ENCODE measurements at places on chromosomes 2 and 18.

DNA sequence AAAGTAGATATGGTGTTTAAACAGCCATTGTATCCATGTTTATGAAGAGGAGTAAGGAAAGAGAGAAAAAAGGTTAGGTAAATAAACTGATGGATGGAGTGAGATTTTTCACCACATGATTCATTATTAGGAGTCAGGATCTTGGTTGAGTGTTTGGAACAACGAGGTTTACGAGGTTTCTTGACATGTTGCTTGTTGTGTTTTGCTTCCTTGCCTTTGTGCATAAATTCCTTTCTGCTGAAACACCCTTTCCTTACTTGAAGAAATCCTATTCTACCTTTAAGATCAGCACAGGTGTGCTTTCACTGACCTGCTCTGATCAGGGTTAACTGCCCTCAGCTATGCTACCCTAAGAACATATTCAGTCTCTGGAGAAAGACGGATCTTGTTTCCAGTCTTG is 66.6 kb downstream of the EFEMP1 start:
- no peak for DNase-seq

DNA sequence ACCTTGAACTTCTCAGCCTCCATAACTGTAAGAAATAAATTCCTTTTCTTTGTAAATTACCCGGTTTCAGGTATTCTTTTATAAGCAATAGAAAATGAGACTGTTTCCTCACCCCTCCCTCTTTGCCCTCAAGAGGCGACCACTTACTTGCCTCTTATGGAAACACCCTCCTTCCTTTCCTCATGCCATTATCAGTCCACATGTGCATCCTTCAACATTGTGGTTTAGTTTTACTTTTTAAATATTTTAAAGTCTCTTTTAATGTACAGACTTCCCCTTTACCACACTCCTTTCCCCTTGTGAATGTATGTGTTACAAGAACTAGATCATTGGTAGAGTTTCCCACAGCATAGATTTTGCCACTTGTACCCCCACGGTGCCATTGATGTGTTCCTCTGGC is 202.4 kb upstream of the SIX2 start:
- no peak for DNase-seq

DNA sequence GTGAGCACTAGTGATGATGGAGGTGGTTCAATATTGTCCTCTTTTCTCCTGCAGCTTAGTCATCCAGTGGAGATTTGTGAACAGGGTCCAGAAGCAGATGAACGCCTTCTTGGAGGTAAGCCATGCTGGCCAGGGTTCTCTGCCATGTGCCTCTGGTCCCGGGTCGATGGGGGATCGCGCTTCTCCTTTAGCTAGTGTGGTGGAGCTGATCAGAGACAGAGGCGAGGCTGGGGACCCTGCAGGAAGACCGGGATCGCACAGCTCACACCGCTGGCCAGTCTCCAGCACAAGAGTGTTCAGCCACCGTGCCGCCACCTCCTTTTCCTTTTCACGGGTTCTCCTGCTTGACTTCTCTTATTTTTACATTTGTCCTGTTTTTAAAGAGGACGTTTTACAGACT is 243.4 kb downstream of the ALPK2 start:
- no peak for DNase-seq

DNA sequence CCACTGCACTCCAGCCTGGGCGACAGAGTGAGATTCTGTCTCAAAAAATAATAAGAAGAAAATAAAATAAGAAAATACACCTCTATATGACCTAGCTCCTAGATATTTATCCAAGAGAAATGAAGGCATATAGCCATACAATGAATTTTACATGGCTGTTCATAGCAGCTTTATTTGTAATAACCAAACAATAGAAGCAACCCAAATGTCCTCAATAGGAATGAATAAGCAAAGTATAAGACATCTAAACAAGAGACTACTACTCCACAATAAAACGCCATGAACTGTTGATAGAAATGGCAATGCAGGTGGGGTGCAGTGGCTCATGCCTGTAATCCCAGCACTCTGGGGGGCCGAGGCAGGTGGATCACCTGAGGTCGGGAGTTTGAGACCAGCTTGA is 31.2 kb upstream of the MYCN start:
- no peak for DNase-seq

DNA sequence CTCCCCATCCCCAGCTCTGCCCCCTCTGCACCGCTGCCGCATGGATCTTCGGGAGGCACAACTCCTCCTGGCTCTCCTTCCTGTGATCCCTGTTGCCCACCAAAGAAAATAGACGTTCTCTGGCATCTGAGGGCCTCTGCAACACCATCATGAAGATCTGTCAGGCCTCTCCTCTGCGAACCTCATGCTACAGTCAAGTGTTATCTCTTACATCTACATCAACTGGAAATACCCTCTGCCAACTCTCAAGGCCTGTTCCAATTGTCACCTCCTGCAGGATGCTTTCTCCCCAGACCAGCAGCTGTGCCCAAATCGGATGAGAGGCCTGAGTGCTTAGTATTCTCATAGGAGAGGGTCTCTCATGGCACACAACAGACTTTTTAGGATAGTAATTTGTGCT is 478.4 kb downstream of the BCL11A start:
- DNase-seq: no peak

GRCh38 chr2:125168442-125168841 is 1143.4 kb downstream of the CNTNAP5 start:
- no peak for DNase-seq

DNA sequence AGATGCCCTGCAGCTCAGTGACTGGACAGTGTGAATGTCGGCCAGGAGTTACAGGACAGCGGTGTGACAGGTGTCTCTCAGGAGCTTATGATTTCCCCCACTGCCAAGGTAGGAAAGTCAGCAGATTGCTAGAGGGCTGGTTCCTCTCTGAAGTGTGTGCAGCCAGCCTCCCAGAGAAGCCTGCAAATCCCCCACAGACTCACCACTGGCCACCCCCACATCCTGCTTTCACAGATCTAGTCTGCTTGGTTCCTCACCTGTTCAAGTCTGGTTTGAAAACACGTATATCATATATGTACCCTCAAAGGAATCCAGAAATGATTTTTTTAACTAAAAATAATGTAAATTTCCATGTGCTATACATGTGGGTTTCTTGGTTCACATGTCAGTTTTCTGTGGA is 121.1 kb downstream of the LAMA3 start:
- DNase-seq: no peak

DNA sequence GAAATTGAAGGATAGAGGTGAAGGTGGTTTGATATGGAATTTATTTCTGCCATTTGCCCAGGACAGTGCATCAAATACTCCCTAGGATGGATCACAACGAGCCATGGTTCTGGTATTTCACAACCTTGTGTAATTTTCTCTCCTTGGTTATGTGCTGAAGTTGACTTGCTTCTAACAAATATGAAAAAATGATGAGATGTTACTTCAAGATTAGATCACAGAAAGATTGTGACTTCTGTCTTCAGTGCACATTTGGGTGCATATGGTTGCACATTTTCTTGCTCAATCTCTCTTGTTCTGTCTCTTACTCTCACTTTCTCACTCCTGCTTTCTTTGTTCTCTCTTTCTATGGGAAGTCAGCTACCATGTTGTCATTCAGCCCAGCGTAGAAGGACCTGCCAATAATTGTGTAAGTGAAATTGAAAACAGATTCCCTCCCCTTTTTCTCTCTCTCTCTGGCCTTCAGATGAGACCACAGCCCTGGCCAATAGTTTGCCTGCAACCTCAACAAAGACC is 104.6 kb upstream of the RMDN2 start:
- no peak for DNase-seq

DNA sequence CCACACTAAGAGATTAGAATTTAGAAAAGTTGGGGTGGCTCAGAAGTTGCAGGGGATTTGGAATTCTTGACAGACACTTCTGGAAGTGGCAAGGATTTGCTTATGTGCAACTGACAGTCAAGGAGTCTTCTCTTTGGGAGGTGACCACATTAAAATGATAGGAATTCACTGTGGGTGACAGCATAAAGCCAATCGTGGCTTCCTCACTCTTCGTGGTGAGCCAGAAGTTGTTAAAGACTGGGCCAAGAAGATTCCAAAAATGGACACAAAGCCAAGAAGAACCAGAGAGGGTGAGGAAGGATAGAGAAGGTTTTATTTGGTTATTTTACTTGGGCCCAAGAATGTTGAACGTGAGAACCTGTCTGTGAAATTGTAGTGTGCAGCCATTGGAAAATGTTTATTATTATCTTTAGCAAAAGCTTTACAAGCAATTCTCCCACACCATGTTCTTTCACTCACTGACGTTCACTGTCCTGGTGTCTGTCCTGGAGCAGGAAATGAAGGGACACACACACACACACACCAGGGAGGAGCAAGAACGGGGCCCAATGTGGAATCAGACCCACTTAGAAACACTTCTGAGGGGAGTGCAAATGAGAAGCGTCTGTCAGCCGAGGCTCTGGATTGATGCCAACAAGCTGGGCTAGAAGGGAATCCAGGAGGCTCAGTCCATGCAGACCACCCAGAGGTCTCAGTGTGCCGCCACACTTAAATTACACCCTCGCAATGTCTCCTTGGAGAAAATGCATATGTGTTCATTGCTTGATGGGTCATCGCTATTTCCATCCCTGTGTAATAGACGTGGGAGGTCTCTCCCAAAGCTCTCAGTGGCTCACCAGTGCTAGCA is 37.2 kb downstream of the STEAP3 start:
- no peak for DNase-seq

- DNase-seq: no peak
Measured at GRCh38 chr2:186717320-186718007, 23.6 kb downstream of the FAM171B start.

DNA sequence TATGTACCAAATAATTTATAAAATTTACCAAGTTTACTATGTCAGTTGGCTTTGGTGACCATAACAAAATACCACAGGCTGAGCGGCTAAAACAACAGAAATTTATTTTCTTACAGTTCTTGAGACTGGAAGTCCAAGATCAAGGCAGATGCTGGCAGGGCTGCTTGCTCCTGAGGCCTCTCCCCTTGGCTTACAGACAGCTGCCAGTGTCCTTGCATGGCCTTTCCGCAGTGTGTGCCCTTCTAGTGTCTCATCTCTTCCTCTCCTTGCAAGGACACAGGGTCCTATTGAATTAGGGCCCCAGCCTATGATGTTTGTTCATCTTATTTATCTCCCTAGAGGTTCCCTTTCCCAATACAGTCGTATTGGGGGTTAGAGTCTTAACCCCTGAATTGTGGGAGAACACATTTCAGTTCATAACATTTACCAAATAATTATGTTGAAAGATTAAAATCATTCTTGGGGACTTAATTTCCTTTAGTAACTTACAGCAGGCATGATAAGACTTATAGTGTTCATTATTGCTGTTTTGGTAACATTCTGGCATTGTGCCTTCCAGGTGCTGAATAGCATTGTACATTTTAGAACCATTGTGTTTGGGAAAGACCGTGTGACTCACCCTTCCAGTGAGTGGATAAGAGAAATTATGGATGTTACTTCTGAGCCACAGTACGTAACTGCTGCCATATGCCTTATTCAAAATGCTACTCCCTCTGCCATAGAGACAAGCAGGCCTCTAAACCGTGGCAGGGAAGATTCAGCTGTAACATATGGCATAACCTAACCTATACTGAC is 317.5 kb downstream of the TMX3 start:
- no peak for DNase-seq

DNA sequence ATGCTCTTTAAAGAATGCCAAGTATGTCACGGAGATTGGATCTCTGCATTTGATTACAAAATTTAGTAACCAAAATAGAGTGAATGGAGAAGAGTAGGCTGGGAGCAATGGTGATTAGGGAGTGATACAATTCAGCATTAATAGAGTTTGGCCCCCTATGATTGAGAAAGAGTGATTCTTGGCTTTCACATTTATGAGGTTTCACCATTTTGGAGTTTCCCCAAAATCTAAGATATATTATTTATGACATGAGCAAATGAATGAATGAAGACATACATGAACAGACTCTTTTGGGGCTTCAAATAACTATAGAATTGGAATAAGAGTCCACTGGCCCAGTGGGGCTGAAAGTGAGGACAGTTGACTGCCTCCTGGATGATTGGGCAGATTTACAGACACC is 255.2 kb downstream of the LPIN1 start:
- no peak for DNase-seq

GRCh38 chr18:48735681-48736255 is 196.9 kb downstream of the CTIF start:
- DNase-seq: no peak

DNA sequence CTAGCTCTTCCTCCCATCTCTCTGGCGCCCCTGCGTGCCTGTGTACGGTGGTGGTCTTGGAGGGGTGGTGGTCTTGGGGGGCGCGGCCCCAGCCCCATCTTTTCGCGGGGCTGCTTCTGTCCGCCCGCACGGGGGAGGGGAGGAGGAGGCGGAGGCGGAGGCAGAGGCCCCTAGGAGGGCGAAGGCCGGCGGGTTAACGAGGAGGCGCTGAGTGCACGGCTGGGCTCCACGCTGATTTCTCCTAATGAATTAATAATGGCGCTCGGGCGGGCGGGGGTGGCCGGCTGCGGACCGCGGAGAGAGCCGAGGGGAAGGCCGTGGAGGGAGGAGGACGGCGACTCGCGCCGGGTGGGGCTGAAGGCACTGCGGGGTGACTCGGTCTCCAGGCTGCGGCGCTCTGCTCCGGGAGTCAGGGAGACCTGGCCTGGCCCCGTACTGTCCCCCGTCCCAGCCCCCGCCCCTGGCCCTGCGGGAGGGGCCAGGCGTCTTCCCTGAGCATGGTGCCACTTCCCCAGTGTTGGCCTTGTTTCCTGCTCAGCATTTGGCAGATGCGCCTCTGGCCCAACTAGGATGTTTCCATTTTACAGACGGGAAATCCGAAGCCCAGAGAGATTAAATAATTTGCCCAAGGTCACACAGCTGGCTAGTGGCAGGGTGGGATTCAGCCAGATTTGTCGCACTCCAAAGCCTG is 6.0 kb downstream of the GAREM2 start:
- no peak for DNase-seq

DNA sequence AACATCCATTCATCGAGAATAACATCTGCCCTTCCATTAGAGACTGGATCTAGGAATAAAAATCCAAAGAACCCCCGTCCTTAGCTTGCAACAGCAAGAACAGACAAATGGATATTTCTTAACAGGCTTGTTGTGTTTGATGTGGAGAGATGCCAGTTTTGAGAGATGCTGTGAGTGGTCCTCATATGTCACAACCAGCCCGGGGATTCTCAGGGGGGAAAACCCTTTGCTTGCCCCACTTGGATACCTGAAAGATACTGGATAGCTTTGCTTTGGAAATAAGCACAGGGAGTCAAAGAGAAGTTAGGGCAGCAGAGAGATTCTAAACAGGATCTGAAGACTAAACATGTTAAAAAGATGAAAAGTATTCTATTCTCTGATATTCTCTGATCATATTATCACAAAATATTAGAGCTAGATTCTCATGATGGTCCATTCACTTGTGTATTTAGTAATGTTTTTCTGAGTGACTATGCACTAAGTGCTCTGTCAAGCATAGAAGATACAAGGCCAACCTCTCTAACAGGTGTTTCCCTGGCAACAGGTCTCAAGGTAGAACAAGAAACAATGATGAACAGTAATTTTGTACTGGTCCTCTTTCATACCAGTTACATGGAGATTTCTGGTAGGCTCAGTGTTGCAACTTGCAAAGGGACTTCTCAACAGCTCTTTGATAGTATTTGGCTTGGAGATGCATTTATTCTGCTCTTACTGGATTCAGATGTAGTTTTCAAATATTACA is 348.2 kb downstream of the MYCN start:
- no peak for DNase-seq
